T-cell (primary cell): ENCODE measurements at places on chromosomes 2 and 18. TPM values are rescaled to one million over a fixed set of nuclear protein-coding genes. Genes with fewer than 3 reads are reported as not detected.

CAPN14 gene
- 0.15 TPM for total RNA-seq

GRCh38 chr2:48284621-48285212 lies 245.2 kb upstream of the STON1 start:
- H3K4me1 ChIP-seq: no peaks in the 10 kb centered on the region
- H3K36me3 ChIP-seq: no peaks in the 10 kb centered on the region
- H3K27ac ChIP-seq: no peak overlapping the region
- no peaks in the 10 kb centered on the region for H3K27me3 ChIP-seq
- H3K4me3 ChIP-seq: no peak overlapping the region
- DNase-seq: no peak

- no peaks in the 10 kb centered on the region for H3K36me3 ChIP-seq
- no peaks in the 10 kb centered on the region for H3K4me1 ChIP-seq
- no peak overlapping the region for H3K4me3 ChIP-seq
- DNase-seq: no peak
Measured at GRCh38 chr2:66443979-66444861, 9.3 kb downstream of the MEIS1 start.

DNA sequence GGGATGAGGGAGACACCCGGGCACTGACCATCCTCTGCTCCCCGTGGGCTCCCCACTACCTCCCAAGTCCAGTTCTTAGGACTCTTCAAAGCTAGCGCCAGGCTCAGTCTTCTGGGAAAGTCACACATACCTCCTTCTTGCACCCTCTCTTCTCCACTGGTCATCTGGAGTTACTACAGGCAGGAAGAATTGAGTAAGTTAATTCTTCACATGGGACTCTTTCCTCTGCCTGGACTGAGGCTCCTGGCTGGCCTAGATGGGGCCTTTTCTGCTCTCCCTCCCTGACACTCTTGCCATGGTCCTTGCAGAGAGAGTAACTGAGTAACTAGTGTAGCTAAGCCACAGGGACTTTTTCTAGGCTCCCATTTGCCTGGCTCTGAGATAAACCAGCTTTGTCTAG lies 96.5 kb upstream of the CELF4 start:
- no peaks in the 10 kb centered on the region for H3K27me3 ChIP-seq
- H3K4me3 ChIP-seq: no peak overlapping the region
- H3K36me3 ChIP-seq: no peaks in the 10 kb centered on the region
- no peak overlapping the region for H3K27ac ChIP-seq
- H3K4me1 ChIP-seq: no peaks in the 10 kb centered on the region
